BE2C (cell line): ENCODE measurements at places on chromosomes 11 and 22.
A peak's percentile ranks its signal among the peaks of the same experiment; 100 is the strongest.

DNA sequence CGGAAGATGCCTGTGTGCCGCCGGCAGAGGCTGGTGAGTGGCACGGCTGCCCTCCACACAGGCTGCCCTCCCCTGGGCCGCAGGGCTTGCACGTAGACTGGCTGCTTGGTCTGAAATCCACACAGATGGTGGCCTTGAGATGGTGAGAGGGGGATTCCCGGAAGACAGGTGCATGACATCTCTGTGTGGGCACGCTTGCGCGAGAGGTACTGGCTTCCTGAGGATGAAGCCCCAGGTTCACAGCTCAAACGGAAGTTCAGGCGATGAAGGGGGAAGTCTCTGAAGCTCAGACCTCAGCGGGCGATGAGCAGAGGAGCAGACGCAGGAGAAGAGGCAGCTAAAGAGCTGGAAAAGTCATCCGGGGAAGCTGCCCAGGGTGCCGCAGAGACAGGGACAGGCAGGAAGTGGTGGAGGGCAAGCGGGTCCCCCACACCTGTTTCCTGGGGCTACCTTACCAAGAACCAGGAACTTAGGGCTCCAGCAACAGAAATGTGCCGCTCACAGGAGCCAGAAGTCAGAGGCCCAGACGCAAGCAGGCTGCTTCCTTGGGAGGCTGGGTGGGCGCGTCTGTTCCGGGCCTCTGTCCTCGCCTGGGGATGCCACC lies 7.2 kb downstream of the CRELD2 start:
- DNase-seq = no peak

- no peak for DNase-seq
These were observed 3.0 kb upstream of the CHEK1 start for GRCh38 chr11:125621995-125622394.

DNA sequence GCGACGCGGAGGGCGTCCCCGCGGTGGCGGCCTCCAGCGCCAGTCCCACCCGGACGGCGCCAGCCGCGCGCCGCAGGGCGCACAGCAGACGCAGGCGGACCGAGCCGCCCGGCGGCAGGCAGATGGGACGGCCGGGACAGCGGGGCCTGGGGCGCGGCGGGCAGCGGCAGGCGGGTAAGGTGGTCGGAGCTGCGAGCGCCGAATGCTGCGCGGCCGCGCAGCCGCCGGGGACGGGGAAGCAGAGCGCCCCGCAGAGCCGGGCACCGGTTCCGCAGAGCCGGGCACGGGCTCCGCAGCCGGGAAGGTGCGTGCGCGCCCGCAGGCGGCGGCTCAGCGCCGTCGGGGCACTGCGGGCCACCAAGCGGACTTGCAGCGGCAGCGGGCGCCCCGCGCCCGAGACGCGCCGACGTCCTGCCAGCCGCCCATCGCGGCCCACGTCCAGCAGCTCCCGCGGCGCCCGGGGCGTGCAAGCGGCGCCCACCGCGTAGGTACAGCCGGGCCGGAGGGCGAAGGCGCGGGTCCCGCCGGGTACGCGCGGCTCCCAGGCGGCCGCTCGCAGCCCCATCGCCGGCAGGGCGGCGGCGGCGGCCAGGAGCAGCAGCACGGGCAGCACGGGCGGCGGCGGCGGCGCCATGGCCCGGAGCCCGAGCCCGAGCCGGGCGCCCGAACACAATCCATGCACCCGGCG lies 739 bp downstream of the CELSR1 start:
- no peak for DNase-seq

DNA sequence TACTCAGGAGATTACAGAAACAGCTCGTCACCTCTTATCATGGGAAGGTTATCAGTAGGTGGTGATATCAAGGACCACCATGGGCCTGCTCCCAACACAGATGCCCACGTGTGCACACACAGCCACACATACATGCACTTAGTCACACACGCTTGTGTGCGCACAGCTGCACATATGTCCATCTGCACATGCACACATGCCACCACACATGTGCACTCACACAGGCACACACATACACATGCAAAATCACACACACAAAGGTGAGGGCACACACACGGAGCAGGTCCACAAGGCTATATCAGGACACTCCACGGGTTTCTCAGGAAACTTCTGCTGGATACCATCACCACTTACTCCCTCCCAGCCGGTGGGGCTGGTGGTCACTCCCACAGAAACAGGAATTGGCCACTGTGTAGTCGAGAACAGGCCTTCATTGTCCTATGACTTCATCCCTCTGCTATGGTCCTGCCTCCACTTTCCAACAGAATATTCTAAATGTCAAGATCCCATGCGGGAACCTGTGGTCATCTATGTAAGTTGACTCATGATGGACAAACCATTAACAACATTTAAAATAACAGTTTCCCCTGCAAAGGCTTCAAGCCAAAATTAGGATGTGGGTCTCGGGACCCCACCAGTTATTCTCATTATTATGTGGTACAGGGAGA lies 2.2 kb downstream of the C11orf24 start:
- no peak for DNase-seq

DNA sequence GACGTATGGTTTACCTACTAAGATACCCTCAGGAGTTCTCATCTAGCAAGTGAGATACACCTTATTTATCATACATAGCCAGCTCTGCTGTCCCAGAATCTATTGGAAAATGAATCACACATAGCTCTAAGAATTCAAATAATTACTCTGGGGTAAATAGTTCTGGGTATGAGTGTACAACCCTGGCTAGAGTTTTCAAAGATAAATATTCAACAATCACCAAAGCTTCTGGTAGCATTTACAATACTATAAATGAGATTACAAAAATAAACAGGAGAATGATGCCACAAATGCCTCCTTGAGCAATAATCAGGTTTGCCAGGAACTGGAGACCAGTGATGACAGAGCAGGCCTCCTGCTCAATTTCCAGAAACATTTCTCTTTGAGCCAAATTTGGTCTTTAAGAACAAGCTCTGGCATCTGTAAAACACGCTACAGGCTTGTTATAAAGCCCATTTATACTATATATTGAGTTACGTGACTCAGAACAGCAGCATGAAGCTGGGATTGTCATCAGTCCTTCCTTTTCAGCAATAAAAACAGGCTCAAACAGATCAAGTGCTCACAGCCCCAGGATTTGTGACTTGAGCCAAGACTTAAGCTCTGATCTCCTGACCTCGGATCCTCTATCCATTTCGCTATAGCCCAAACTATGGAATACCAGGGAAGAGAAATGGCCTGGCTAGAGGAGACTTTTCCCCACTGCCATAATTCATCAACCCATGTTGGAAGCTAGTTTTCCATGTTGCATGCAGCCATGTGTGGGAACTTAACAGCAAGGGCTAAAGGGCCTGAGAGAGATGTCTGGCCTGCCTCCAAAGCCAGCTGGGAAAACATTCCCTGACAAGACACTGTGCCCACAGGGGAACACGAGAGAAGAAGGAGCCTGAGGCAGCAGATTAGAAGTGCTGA lies 19.7 kb downstream of the RAB30 start:
- DNase-seq = peak; percentile 60

- no peak for DNase-seq
These were observed 784.2 kb upstream of the CCDC179 start for GRCh38 chr11:23644443-23644842.

DNA sequence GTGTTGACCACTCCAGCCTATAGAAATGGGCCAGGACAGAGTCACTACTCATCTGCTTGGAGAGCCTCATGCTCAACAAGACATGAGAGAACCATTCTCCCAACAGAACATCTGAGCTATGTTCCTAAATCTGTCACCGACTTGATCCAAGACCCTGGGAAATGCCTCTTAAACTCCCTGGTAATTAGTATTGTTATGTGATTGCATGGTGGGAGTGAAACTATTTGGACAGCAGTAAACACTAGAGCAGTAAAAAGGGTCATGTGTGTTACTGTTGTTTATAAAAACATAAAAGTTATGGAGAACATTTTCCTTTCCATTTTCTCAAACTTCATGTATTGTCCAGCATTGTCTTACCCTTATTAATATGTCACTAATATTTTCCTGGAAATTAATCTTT lies 369.8 kb upstream of the FAT3 start:
- no peak for DNase-seq

DNA sequence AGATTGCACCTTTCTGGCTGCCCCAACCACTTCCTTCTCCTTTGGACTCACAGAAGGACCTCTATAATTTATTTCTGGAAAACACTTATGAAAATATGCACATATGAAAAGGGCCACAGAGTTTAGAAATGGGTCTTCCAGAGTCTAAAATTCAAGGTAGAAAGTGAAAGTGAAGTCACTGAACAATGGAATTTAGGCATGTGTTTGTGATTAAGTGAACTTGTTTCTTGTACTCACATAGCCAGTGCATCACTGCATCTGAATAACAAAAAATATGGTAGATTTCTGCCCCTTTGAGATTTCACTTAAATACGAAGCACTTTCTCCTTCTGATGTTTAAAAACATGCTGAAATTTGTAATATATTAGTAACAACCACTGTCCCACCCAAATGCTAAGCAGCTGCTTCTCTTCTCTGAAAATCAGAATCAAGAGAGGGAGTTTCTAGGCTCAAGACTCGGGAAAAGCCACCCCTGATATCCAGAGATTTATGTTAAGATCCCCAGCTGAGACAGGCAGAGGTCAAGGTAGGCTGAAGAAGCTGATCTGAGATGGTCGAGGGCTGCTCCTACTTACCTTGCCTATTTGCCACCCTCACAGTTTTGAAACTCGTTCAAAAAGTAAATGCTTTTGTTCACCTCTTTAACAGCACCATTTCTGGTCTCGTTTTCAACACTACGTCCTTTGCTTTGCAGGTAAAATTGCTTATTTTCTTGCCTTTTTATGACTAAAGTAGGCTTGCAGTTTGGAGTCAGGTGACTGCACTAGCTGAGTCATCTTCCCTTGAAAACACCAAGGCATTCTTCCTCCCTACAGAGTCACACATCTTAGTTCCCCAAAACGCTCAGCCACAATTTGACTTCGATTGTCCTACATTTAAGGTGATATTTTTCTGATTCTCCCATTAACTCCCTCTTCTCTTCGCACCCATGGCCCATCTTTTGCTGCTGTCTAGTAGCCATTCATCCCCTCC lies at the start of gene XKR3:
TSS of gene XKR3 (minus strand) at position 696 of the 972 bp plus-strand sequence. CDS start 17,338 bp downstream, outside the sequence.
- DNase-seq = no peak

GRCh38 chr11:13859892-13860291 lies 102.6 kb upstream of the SPON1 start:
- DNase-seq = no peak

DNA sequence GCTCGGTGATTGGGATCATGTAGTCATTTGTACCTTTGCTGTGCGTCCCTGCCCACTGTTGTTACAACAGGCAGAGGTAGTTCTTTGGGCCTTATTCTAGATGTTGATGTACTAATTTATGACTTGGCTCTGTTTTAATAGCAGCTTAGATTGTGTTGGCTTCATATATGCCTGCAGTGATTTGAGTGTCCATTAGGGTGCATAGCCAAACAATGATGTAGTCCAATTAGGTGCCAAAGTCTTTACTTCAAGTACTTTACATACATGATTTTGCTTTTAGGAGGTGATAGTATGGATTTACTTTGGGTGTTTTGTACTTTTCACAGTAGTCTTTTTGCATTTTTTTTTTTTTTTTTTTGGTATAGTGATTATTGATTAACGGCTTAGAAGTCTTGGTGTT lies 46.4 kb downstream of the PPP6R3 start:
- no peak for DNase-seq

- DNase-seq = no peak
These were observed 91.8 kb upstream of the RAB1B start for GRCh38 chr11:66176650-66177049.

GRCh38 chr22:20978419-20978818 lies 3.7 kb upstream of the LZTR1 start:
- DNase-seq = no peak

DNA sequence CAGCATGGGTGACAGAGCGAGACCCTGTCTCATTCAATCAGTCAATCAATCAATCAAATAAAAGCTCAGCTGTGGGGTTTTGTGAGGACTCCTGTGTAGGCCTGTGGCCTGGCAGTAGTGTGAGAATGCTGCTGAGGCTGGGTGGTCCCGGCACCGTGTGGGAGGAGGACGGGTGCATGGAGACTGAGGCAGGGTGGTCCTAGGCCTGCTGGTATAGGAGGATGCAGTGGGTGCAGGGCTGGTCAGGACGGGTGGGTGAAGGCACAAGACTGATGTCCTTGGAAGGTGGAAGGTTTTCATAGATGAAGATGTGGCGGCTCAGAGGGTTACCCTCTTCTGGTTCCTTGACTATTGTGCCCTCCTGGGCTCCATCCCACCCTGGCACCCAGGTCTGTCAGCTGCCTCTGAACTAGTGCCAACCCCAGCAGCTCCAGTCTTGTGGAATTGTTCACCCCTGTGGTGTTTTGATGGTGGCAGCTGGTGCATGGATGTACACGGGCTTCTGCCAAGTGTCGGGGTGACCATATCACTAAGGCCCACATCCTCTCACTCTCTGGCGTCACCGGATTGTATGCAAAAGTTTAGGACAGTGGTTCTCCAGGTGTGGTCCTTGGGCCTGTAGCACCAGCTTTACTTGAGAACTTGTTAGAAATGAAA lies 23.7 kb downstream of the TANGO2 start:
- no peak for DNase-seq

DNA sequence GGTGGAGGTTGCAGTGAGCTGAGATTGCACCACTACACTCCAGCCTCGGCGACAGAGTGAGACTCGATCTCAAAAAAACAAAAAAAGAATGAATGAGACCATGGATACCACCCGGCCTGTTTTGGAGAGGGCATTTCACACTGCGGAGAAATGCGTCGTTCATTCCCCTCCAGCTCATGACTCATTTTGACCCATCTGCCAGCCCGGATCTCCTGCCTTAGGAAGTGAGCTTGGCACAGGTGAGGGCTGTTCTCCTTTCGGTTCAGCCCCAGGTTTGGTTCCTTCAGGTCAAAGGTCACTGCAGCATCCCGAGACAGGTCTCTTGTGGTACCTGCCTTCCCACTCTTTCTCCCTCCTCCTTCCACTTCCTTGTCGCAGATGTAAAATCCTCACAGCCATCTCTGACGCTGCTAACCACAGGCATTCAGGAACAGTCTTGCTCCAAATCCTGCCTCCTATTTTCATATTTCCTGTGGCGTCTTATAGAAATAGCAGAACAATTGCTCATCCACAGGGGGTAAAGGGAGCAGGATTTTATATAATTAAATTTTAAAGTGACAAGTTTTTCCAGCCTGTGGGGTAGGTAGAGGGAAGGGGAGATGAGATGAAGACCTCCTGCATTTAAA lies 517.9 kb downstream of the NTM start:
- DNase-seq = no peak

- peak; percentile 72 for DNase-seq
These were observed 3.4 kb downstream of the TENM4 start for GRCh38 chr11:79437278-79437980.

DNA sequence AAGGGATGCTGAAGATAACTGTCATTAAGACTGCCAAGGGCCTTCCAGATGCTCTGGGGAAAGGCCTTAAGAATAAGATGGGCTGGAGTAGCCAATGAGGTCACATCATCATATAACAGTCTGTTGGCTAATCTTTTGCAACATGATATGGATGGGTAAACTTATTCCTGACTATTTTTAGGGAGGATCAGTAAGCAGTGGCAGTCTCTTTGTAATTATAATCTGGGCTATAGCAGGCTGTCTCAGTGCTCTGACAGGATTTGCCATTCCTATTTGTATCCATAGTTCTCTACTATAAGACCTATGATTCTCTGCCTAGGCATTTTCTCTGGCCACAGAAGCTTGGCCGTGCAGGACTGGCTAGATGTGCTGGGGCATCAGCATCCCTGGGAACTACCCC lies 16.1 kb upstream of the CALCB start:
- DNase-seq = no peak

GRCh38 chr11:121067453-121067852 lies 33.6 kb upstream of the TECTA start:
- DNase-seq = no peak

- DNase-seq = no peak
These were observed 13.3 kb upstream of the OR56B4 start for GRCh38 chr11:6094186-6094585.
